GM12864 (cell line): ENCODE measurements at places on chromosomes 6 and 20.

GRCh38 chr20:48777005-48777404, 50.8 kb downstream of the PREX1 start:
- DNase-seq: no peak

DNA sequence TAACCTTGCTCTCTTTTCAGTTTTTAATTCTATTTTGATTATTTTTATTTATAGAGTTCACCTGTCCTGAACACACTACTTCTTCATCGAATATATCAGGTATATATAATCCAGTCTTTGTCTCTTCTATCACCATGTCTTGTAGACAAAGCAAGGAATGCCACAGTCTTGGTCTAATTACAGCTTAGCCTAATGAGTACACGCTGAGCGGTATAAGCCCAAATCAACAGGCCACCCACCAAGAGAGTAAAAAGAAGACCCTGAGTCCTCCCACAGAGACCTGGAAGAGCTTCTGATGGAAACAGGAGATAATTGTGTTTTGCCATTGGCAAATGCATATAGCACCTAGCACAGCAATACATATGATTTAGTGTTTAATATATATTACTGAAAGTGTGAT, 68.7 kb upstream of the TCF21 start:
- no peak for DNase-seq

DNA sequence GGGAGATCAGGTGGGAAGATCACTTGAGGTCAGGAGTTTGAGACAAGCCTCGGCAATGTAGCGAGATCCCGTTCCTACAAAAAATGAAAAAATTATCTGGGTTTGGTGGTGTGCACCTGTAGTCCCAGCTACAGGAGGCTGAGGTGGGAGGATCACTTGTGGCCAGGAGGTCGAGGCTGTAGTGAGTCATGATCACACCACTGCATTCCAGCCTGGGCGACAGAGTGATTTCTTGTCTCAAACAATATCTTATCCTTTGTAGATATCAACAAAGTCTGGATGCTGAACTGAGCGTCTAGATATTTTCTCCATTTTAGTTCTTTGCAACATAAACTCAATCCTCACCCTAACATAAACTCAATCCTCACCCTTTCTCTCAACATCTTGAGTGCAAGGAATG, 197.6 kb downstream of the DTNBP1 start:
- no peak for DNase-seq

- no peak for DNase-seq
Observed at GRCh38 chr6:31659649-31660380, 763 bp downstream of the C6orf47 start.

- no peak for DNase-seq
Observed at GRCh38 chr6:43798688-43799444, 28.9 kb downstream of the VEGFA start.

DNA sequence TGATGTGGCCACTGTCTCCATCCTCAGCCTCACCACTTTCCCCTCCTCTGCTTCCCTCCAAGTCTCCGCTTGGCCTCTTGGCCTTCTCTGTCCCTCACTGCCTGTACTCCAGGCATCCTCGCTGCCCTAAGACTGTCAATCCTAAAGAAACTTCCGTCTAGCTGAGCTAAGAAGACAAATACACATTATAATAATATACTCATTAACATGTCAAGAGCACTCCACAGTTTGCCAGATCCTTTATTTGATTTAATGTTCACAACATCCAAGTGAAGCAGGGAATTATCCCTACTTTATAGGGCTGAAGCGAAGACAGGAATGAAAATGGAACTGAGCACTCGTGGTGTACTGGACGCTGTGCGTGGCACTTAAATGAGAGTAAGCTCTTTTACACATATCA, 72.4 kb upstream of the SLC22A23 start:
- no peak for DNase-seq

GRCh38 chr6:55833284-55833683, 42.1 kb downstream of the BMP5 start:
- no peak for DNase-seq

DNA sequence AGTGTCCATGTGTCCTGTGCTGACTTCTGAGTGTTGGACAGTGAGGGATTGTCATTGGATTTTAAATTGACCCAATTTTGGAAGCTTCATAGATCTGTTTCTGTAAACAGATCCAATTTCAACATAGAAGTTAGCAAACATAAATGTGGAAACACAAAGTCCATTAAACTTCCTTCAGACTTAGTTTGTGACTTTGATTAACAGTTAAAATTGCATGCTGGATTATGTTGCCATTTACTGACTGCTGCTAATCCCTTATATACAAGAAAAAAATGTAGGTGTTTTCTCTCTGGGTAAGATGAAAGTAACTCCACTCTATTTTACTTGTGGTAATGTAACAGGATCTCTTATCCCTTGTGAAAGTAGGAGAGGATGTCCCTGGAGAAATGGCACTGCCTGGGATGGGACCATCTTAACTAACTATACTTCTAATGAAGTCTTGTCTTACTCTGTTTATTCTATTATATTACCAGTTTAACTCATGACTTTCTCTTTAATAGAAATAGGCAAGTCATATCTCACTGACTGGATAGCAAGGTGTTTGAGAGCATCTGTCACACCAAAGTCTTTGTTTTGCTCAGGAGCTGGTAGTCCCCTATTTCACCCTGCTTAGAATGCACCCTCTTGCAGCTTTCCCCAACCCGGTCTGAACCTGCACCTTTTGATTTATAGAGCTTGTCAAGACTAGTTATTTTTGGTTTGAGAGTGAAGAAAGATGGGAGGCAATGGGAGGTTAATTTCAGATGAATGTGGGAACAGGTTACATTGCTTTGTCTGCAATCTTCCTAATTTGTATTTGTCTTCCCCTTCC, 7.2 kb downstream of the TPX2 start:
- no peak for DNase-seq

DNA sequence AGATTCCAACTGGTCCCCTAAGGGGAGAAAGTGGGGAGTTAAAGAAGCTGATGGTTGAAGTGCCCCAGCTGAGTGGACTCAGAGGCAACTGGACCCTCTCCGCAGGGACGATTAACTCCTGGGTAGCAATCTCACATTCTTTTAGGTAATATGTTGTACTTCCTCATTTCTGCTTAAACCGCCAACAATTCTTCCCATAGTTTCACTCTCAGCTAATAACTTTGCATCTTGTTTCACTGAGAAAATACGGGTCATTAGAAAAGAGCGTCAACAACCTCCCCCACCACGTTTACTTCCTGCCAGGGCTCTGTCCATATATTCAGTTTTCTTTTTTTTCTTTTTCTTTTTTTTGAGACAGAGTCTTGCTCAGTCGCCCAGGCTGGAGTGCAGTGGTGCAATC, 39.5 kb upstream of the CHD6 start:
- DNase-seq: no peak

- DNase-seq: no peak
Observed at GRCh38 chr6:169536446-169537170, 165.2 kb downstream of the WDR27 start.

GRCh38 chr6:111709615-111710398, 104.1 kb upstream of the TRAF3IP2 start:
- no peak for DNase-seq

DNA sequence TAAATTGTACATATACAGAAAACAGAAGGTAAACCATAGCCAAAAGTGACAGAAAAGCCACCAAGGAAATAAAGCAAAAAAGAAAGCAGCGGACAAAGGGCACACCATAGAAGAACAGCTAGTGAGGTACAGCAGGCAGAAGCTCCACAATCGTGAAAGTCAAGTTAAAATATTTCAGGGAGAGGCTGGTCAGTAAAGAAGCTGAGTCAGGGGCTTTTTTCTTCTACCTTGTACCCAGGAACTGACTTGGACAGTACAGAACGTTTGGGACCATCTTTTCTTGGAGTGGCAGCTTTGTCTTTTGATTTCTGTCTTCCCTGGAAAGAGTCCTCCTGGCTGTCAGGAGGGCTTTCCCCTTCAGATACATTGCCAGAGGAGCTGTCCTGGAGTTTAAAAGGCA, 8.1 kb downstream of the C6orf120 start:
- DNase-seq: no peak

GRCh38 chr20:62704341-62704948, 4.2 kb upstream of the NTSR1 start:
- DNase-seq: no peak

- DNase-seq: no peak
Observed at GRCh38 chr6:139114746-139115145, 20.1 kb upstream of the HECA start.

DNA sequence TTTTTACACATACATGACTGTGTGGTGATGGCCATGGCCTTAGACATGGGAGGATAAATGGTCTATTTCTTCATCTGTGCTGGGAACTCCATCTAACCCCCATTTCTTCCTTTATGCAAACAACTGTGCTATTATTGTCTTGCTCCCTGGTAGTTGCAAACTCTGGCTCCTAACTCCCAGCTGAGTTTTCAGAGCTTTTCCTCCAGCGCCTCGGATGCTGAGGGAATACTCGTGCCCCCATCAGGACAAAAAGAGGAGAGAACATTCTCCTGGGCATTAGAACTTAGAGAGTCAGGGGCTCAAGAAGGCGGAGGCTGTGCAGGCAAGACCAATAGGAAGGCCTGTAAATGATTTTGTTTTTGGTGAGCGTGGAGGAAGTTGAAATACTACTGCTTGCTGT, 2.1 kb downstream of the DAAM2 start:
- DNase-seq: no peak

DNA sequence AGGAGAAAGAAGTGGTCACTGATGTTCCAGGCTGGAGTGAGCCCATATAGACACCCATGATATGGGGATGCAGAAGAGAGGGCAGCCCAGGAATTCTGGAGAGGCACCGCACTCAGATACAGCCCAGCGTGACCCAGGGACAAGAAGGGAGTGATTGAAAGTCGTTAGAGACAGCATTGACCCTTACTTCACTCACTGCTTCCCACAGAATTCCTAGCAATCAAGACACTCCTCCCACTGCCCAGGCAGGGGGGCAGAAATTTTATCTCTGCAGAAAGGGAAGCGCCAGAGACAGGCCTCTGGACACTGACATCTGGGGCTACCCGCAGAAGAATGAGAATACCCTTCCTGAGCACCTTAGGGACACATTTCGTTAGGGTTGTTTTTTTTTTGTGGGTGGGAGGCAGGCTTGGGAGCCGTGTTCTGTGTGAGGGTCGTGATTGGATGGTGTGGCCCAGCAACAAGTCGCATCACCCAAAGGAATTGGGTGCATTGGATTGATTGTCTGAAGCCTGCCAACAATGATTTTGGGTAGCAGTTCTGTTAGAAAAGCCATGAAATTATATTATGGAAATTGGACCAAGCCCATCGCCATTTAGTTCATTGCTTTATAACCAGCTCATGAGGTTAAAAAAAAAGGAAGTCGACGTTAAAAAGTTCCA, 45.9 kb upstream of the MAP3K4 start:
- no peak for DNase-seq

- no peak for DNase-seq
Observed at GRCh38 chr20:38325905-38326304, 20.4 kb upstream of the LBP start.

DNA sequence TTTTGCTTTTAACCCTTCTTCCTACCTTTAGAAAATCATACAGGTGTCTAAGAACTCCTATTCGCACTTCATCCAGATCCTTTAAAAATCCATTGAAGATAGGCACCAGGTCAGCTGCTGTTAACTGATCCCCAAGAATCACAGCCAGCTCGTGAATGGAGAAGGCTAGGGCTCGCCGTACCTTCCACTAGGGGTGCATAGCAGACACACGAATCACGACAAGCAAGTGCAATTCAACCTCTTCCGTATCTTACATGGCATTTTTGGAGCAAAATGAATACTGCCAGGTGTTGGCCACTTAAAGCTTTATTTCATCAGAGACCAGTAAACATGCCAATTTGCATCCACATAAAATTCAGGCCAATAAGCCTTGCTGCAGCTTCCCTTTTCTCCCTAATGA, 10.8 kb upstream of the ANKRD60 start:
- DNase-seq: no peak

GRCh38 chr20:57753332-57754164, 43.7 kb upstream of the PMEPA1 start:
- DNase-seq: no peak

DNA sequence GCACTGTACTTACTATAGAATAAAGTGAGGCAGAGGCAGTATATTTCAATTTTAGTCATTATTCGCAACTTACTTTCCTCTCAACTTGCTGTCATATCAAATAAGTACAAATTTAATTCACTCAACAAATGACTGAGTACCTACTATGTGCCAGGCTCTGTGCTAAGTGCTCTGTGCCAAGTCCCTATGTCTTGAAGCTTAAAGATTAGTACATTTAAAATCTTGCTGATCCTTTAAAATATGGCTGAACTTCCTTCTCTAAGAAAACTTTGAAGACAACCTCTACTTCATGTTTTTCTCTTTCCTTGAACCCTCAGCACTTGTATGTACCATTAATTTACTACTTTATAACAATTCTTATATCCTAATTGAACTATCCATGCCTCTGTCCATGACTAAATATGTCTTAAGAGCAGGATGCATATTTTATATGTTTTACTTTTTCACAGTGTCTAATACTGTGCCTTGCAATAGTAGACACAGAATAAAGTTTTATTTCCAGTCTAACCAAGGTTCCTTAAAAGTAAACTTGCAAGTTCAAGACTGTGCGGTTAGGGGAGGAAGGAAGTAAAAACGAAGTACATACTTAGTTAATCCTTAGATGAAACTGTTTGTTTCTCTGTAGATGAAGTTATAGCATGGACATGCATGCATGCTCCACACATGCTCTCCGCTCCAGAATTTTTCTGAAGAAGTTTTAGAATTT, 10.0 kb upstream of the LATS1 start:
- no peak for DNase-seq

GRCh38 chr6:89198235-89198634, 18.9 kb downstream of the GABRR1 start:
- no peak for DNase-seq

DNA sequence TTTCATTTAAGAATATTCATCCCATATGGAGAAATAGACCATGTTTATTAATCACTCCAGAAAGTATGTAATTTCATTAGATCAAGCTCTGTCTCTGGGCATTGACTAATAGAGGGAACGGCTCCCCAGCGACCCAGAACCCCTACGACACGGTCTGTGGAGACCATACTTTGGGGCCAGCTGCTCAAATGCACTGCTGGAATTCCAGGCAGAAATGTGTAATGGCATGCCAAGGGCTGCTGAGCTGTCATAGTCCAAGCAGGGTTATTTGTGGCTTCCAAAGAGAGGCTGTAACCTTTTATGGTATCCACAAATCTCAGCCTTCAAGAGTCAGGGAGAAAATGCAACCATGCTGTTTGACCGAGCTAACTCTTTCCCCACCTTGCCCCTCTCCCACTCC, 755.8 kb downstream of the DHX35 start:
- no peak for DNase-seq

DNA sequence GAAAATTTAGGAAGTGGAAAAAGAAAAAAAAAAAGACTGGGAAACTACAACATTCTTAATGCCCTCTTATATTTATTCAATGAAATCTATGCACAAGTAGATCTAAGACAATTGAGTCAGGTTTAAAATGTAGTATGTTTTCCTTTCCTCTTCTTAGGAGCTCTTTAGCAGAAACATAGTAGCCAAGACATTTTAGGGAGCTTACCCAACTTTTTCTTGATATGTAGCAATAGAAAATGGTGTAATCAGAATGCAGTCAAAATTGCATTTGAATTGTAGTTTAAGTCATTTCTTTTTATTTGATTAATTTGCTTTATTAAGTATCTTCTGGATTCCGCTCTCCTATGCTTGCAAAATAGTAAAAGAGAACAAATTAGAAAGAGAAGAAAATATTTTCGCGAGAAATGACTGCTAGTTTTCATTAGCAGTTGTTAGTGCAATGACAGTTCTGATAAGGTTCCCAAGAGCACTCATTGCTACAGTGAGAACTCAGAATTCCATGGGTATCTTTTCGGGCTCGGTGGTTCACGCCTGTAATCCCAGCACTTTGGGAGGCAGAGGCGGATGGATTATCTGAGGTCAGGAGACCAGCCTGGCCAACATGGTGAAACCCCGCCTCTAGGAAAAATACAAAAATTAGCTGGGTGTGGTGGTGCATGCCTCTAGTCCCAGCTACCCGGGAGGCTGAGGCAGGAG, 52.2 kb downstream of the JARID2 start:
- DNase-seq: no peak
